ENCODE measurements at places on chromosomes 7 and 10. TPM values are rescaled to one million over a fixed set of nuclear protein-coding genes. Genes with fewer than 3 reads are reported as not detected.

GRCh38 chr10:110915035-110915434, 3.9 kb downstream of the BBIP1 start:
- no peak for DNase-seq

Gene ADK
- 22.7 TPM for total RNA-seq

Gene CRPPA
- total RNA-seq, result 5.6 TPM

DNA sequence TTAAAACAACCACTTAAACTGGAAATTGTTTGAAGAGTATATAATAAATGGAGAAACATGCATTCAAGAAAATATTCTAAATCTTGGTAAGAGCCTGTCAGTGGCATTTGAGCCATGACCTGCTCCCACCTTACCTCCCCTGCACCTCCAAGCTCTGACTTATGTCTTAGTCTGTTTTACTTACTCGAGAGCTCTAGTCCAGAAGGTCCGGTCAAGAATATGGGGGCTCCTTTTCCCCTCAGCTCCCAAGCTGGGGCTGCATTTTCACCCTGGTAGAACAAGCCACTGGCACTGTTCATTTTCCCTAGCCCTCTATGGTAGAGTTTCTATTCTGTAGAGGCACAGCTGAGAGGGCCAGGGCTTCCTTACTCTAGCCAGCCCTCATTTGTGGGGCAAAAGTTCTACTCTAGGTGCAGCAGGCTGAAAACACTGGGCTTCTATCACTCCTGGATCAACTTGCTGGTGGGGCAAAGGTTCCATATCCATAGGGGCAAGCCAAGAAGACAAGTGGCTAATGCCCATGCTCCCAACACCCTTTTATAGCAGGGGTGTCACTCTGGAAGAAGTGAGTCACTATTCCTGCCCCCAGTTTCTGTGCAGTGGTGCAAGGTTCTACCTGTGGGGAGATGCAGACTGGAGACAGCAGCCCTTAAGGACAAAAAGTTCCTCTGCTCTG, 40.6 kb downstream of the ZNF438 start:
- no peak for DNase-seq

Gene DNAH11
- total RNA-seq, result 0.29 TPM

DNA sequence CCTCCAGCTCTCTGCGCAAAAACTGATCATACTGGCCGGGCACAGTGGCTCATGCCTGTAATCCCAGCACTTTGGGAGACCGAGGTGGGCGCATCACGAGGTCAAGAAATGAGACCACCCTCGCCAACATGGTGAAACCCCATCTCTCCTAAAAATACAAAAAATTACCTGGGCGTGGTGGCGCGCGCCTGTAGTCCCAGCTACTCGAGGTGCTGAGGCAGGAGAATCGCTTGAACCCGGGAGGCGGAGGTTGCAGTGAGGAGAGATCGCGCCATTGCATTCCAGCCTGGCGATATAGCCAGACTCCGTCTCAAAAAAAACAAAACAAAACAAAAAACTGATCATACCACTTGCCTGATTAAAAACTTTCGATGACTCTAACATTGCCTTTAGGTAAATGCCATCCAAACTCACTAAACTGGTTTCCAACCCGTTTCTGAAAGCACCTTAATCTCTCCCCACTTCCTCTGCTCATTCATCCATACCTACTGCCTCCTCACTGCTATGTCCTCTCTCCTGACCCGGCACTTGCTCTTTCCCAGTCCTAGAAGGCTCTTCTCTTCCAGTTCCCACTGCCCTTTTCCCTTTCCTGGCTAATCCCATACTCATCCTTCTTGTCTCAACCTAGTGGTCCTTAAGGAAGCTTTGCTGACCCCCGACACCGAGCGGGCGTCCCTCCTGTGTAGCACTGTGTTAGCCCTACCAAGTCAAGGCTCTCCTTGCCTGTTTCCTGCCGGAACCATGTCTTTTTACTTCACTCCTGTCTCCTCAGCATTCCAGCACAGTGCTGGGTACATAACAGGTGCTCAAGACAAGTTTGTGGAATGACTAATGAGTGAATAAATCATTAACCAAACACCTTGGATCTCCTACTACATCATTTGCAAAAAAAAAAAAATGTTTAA, 686 bp upstream of the MIOS start:
- DNase-seq, result no peak

DNA sequence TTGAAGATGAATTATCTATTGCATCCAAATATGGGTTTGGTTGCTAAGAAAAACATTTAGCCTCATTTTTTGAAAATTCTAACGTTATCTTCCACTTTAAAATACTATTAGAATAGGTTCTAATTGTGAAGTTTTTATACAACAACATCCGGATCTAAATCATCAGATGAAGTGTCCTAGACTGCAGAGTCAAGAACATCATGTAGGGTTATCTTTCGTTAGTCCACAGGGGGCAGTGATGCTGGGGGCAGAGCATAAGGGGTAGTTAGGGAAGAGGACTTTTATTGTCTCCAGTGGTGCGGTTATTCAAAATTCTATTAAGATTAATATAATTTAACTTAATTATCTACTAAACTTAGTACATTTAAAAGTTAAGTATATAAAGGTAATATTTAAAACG, 990.6 kb upstream of the PHF14 start:
- DNase-seq, result no peak

GRCh38 chr7:84144480-84144879, 50.1 kb downstream of the SEMA3A start:
- no peak for DNase-seq

Gene CUZD1
- total RNA-seq, result 0.84 TPM

GRCh38 chr10:96072674-96073073, 29.3 kb downstream of the CCNJ start:
- no peak for DNase-seq

- no peak for DNase-seq
These were observed 76.2 kb upstream of the ICA1 start for GRCh38 chr7:8338206-8338605.

Gene GNAT3
- total RNA-seq, result not detected

GRCh38 chr10:108060246-108060645, 895.7 kb upstream of the SORCS1 start:
- no peak for DNase-seq

- DNase-seq, result no peak
These were observed 307.7 kb downstream of the MDFIC start for GRCh38 chr7:115229401-115230105.

DNA sequence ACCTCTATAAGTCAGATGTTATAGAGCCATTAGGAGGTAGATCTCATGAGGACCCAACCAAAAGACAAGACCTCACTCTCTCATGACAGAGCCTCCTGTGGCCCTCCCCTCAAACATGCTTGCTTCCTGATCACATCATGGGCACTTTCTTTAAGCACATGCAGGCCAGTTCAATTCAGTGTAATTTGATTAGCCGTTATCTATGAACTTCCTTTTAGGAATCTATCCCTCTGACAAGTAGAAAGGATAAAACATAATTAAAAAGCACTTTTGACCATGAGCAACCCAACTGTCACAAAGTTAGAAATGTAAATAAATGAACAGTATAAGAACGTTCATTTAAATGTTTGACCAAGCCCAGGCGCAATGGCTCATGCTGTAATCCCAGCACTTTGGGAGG, 27.7 kb upstream of the TMEM254 start:
- no peak for DNase-seq

GRCh38 chr10:60032723-60033122, 126.4 kb upstream of the CCDC6 start:
- peak; percentile 19 for DNase-seq

Gene RASA4
- 45.0 TPM for total RNA-seq

GRCh38 chr10:52956461-52956860, 183.9 kb upstream of the MBL2 start:
- no peak for DNase-seq

GRCh38 chr7:2954433-2954853, 89.2 kb downstream of the CARD11 start:
- no peak for DNase-seq

- DNase-seq, result no peak
These were observed 346.7 kb upstream of the PLXDC2 start for GRCh38 chr10:19469521-19469920.

GRCh38 chr7:37833107-37833817, 15.1 kb upstream of the NME8 start:
- DNase-seq, result peak; percentile 20
